ENCODE measurements at places on chromosomes 4 and X.

- peak; percentile 82 for DNase-seq
These were observed at the start of gene RUFY3 for GRCh38 chr4:70721747-70722146. Gene RUFY3 (plus strand): TSS chr4:70721964. CDS start chr4:70722574, 610 bp downstream.

DNA sequence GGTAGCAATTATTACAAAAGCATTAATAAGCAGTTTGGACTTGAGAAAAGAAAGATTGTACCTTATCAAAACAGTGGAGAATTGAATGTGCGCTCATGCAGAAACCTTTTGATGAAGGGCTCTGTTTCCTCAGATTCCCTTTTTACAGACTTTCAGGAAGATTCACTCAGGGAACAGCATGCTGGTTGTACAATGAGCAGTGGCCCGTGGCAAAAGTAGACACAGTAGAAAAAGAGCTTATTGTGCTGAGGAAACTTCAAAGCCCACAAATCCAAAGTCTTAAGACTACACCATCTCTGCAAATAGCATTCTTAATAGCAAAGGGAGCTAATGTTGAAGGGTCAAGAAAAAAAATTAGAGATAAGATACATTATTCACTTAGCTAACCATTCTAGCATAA is 858.9 kb downstream of the PDHA2 start:
- DNase-seq, result no peak

GRCh38 chr4:154559494-154560418 is 3.1 kb upstream of the FGB start:
- DNase-seq, result peak; percentile 47

GRCh38 chrX:70196961-70197720 is 19.9 kb downstream of the DGAT2L6 start:
- no peak for DNase-seq

DNA sequence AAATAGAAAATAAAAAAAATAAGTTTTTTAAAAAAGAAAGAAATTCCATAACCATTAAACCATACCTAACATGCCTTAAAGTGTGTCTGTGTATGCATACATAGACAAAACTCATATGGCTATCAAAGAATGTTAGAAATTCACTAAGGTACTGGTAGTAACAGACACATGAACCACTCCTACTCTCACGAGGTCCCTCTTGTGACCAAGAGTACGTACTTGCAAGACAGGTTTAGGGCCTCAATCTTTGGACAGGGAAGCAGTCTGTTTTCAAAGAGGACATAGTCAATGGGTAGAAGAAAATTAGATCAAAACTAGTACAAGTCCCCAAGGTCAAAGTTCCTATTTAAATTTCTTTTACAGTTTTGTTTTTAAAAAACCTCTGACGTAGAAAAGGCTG is 117.3 kb downstream of the CHM start:
- DNase-seq, result no peak

DNA sequence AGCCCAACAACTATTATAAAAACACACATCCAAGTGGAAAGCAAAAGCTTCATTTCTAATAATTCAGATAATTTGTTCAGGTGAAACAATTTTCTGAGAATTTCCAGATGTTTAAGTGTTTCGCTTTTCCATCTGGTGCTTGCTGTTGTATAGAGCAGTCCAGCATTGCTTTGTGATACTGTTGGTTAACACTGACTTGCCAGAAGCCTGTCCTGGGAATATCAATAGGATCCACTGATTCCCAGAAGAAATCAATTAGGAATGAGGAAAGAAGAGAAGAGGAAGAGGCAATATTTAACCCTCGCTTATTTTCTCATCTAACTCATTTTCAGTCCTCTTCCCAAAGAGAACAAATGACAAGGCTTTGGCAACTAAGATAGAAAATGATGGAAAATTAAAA is 94.9 kb upstream of the DDIT4L start:
- DNase-seq, result no peak

DNA sequence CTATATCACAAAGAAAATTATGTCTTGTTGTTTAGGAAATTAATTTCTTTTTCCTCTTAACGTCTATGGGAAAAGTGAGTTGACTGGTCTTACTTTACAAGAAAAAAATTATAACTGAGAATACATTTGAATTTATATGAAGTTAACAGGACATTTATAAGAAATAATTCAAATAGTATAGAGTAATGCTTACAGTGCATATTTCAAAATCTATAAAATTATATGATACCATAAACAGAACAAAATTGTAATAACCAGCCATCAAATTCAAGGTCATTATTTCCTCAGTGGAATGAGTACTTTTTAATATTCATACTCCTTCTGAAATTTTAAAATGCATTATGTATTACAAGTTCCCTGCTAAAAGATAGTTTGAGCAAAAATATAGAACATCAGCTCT is 884.5 kb downstream of the TECRL start:
- DNase-seq, result no peak

- no peak for DNase-seq
These were observed 17.3 kb downstream of the CTPS2 start for GRCh38 chrX:16695079-16695676.

- no peak for DNase-seq
These were observed 131.3 kb downstream of the ARHGAP10 start for GRCh38 chr4:147863111-147863747.

DNA sequence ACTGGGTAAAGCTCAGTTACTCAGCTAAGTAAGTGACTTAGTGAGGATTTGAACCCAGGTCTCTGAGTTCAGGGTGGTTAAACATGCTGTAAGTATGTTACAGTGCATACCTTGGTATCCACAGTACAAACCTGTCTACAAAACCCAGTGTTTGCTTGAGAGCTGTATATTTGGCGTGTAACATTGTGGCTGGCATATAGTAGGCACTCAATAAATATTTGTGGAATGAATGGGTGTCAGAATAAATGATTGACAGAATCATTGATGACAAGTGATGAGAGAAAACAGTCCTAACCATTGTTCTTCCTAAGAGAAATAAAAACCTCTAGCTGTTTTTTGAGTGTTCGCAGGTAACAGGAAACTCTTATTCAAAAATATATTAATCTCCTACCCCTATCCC is 79.7 kb upstream of the BCOR start:
- no peak for DNase-seq

GRCh38 chrX:97616883-97617530 is 733.3 kb downstream of the RPA4 start:
- peak; percentile 22 for DNase-seq

DNA sequence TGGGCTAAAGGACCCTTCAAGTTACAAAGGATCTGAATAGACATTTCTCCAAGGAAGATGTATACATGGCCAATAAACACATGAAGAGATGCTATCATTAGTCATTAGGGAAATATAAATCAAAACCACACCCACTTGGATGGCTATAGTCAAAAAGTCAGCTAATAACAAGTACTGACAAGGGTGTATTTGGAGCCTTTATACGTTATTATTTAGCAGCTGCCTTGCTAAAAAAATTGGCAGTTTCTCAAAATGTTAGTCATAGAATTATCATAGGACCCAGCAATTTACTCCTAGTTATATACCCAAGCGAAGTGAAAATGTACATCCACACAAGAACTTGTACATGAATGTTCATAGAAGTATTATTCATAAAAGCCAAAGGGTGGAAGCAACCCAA is 112.7 kb upstream of the DUSP21 start:
- DNase-seq, result no peak

DNA sequence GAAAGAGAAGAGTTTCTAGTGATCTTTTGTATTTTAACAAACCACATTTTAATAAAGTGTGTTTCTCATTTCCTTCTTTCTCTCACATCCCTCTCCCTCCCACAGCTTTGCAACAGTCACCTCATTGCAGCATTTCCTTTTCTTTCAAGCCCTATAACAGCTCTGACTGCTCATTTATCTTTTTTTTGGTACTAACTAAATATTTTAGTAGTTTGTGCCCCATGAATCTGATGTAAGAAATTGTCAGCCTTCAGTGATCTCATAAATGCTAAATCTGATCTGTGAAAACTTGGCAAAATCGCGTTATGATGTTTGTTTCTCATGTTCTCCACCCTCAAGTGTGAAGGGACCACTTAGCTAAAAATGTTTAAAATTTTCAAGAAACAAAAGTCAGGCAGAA is 258.5 kb upstream of the SLIT2 start:
- no peak for DNase-seq

DNA sequence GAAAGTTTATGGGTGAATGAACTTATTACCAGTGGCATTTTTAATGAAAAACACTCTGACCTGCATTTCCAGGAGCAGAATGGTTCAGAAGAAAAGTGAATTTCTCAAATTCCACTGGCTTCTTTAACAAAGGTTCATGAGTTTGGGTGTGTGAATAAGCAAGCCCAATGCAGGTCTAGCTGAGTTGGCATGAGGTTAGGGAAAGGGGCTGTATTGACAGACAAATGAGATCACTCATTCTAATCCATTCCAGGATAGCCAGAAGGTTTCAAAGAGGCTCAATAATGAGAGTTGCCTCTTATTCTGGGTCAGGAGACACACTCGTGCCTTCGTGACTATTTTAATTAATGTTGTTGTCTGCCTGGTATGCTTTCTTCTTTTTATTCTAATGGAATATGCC is 43.7 kb upstream of the NPY2R start:
- DNase-seq, result no peak

GRCh38 chr4:163484906-163485305 is 9.6 kb upstream of the TMA16 start:
- peak; percentile 13 for DNase-seq

- DNase-seq, result no peak
These were observed 117.2 kb downstream of the SH3RF1 start for GRCh38 chr4:169153481-169154087.

DNA sequence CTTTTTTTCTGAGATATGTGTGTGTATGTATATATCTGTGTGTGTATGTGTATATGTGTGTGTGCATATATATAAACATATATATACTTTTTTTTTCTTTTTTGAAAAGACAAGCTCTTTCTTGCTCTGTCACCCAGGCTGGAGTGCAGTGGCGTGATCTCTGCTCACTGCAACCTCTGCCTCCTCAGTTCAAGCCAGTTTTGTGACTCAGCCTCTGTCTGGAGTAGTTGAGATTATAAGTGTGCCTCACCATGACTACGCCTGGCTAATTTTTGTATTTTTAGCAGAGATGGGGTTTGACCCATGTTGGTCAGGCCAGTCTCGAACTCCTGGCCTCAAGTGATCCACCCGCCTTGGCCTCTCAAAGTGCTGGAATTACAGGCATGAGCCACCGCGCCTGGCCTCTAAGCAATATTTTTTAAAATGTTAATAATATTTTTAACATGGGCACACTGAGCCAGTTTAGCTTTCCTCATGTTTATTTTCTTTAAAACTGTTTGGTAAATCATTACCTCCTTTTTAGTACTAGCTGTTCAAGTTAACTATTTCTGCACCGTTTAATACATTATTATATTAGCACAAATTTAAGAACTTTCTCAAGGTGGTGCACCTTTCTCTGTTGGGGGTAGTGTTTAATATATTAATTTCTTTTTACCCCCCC is 33.3 kb downstream of the BBS12 start:
- peak; percentile 55 for DNase-seq

DNA sequence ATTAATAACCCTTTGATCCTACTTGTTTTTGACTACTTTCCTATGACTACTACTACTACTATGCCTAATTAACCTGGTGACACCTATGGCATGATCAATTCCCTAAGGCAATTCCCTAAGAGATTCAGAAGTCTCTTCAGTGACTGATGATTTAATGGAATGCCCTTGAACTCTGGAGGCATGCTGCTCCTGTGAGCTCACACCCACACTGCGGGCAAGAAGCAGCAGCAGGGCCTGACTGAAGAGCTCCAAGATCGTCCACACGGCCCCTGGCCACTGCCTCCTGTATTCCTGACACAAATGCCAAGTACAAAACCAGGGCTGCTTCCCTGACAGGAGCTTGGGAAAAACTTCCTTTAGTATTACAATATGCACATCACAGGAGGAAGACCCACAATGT is 74.2 kb upstream of the STS start:
- no peak for DNase-seq

DNA sequence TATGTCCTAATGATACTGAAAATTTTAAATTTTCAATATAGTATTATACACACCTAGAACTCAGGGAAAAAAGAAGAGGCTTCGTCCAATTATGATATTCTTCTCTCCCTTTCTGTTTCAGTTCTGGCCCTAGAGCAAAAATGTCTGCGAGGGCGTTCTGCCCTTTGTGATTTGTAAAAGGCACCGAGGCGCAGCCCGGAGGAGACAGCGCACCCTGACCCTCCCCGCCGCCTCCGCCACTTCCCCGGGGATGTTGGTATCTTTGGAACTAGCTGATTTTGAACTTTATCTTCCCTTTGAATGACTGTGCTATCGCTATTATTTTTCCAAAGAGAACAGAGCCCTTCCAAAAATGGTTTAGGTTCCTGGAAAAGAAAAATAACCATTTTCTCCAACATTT is 173.2 kb upstream of the FAM9B start:
- DNase-seq, result no peak

DNA sequence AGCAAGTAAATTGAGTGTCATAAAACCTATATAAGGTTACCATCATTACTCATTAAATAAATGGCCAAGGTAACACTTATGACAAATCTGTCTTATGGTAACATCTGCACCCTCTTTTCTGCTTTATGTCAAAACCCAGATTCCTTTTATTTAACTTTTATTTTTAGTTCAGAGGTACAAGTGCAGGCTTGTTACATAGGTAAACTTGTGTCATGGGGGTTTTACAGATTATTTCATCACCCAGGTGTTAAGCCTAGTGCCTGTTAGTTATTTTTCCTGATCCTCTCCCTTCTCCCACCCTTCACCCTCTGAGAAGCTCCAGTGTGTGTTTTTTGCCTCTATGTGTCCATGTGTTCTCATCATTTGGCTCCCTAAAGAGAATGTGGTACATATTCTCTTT is 930.7 kb downstream of the CCSER1 start:
- DNase-seq, result no peak

- no peak for DNase-seq
These were observed 16.2 kb upstream of the GNRHR start for GRCh38 chr4:67770422-67770821.

DNA sequence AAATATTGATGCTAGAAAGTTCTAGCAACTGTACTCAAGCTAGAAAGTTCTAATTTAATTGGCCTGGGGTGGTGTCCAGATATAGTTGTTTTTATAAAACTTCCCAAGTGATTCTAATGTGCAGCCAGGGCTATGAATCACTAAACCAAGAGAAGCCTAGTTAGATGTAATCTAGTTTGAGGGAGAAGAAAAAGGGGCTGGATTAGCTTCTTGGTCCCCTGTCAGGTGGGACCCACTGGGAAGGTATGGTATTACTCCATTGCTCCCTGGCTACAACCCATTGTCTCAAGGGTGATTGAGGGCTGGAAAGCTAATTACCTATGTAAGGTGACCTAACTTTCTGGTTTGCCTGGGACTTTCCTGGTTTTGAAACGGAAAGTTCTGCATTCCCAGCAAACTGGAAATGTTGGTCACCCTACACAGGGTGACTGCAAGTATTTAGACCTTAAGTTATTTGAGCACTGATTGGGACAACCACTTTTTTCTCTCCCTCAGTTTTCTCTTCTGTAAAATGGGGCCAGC is 23.9 kb upstream of the MSN start:
- no peak for DNase-seq

GRCh38 chr4:56787380-56787779 is 34.1 kb downstream of the SPINK2 start:
- DNase-seq, result no peak

- no peak for DNase-seq
These were observed 64.0 kb downstream of the PPP4R3C start for GRCh38 chrX:27399146-27399456.

Data from HS-5 (cell line).